ENCODE measurements at places on chromosomes 13 and 19.

GRCh38 chr13:79336966-79337365, 69.1 kb downstream of the RBM26 start:
- H3K4me3 ChIP-seq: no peak overlapping the region
- no peaks in the 10 kb centered on the region for H3K27me3 ChIP-seq
- H3K27ac ChIP-seq: no peak overlapping the region
- H3K36me3 ChIP-seq: peaks cover 82% of the 10 kb centered on the region

DNA sequence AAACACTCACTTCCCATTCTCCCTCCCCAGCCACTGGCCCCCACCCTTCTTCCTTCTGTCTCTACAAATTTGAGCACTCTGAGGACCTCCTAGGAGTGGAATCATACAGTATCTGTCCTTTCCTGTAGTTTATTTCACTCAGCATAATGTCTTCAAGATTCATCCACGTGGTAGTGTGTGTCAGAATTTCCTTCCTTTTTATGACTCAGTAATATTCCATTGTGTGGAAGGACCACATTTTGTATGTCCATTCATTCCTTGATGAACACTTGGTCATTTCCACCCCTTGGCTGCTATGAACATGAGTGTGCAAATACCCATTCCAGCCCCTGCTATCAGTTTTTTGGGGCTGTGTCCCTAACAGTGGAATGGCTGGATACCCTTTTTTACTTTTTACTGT, 9.8 kb downstream of the KLF2 start:
- no peak for DNase-seq
- no peaks in the 10 kb centered on the region for H3K27me3 ChIP-seq
- H3K36me3 ChIP-seq: no peaks in the 10 kb centered on the region
- H3K4me3 ChIP-seq: no peak overlapping the region
- H3K27ac ChIP-seq: no peak overlapping the region

GRCh38 chr13:26254583-26255111, 718 bp downstream of the CDK8 start:
- peaks cover 20% of the 10 kb centered on the region for H3K4me1 ChIP-seq
- peak overlapping the region; percentile 95 for H3K27ac ChIP-seq
- H3K4me3 ChIP-seq: peak overlapping the region; percentile 81

- H3K27me3 ChIP-seq: no peaks in the 10 kb centered on the region
- no peak overlapping the region for H3K27ac ChIP-seq
- no peak overlapping the region for H3K4me3 ChIP-seq
Measured at GRCh38 chr19:15643387-15643786, 2.7 kb downstream of the CYP4F3 start.

DNA sequence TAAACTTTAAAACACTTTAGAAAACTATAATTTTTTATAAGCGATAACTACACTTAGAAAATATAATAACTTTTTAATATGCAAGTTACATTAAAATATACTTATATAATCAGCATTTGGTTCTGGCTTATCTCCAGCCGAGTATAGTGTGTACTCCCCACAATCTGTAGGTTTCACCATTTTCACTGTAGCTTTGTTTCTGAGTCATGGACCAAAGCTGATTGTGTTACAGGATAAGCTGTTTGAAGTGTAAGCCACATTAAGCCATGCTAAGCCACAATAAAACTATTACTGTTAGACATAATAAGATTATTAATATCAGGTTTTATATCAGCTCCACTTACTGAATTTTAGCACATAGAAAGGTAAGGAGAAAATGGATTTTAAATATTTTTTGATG, 43.8 kb downstream of the CCDC122 start:
- no peak for DNase-seq
- H3K4me1 ChIP-seq: no peaks in the 10 kb centered on the region
- H3K27me3 ChIP-seq: no peaks in the 10 kb centered on the region
- no peak overlapping the region for H3K4me3 ChIP-seq
- no peak overlapping the region for H3K27ac ChIP-seq

- no peaks in the 10 kb centered on the region for H3K36me3 ChIP-seq
- no peak for DNase-seq
- H3K27ac ChIP-seq: no peak overlapping the region
Measured at GRCh38 chr13:32010136-32010535, 21.4 kb upstream of the FRY start.

GRCh38 chr13:48783181-48783630, 129.5 kb downstream of the CYSLTR2 start:
- H3K27ac ChIP-seq: no peak overlapping the region
- peak; percentile 77 for DNase-seq
- no peaks in the 10 kb centered on the region for H3K4me1 ChIP-seq
- H3K4me3 ChIP-seq: no peak overlapping the region
- no peaks in the 10 kb centered on the region for H3K36me3 ChIP-seq

- peaks cover 5% of the 10 kb centered on the region for H3K36me3 ChIP-seq
- H3K4me1 ChIP-seq: peaks cover 25% of the 10 kb centered on the region
- H3K4me3 ChIP-seq: peak overlapping the region; percentile 95
- DNase-seq: no peak
- peak overlapping the region; percentile 89 for H3K27ac ChIP-seq
Measured at GRCh38 chr19:44955505-44956439, 592 bp downstream of the CLPTM1 start.

GRCh38 chr13:62931853-62932252, 1516.2 kb upstream of the PCDH20 start:
- no peaks in the 10 kb centered on the region for H3K27me3 ChIP-seq
- H3K36me3 ChIP-seq: no peaks in the 10 kb centered on the region
- no peak overlapping the region for H3K27ac ChIP-seq
- no peak for DNase-seq
- no peak overlapping the region for H3K4me3 ChIP-seq

DNA sequence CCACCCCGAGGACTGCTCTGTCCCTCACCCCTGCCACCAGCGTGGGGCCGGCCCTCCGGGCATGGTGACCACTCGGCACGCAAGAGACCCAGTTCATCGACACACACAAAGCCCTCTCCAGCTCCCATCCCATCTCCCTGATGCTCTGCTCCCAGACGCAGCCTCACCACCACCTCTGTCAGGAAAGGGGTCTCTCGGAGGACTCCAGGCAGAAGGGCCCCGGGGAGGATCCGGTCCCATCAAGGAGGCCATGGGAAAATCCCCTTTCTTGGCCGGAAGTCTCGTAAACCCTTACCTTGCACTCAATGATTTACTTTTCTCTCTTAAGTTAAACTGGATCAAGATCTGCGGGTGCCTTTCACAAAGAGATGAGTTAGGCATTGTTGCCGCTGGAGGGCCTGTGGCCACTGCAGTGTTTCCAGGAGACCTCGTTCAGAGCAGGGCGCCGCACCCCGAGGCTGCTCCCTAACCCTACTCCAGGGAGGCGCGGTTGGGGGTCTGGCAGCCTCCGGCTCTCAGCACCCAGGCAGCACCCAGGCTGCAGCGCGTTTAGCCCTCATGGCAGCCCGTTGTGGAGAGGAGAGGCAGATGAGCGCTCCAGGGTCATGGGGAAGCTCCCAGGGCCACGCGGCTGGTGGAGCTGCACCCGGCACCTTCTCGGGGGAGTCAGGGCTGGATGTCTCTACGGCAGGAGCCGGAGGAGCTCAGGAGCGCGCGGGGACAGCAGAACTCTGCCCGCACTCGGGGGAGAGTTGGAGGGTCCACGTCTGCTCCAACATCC, 31.0 kb downstream of the C2CD4C start:
- H3K27ac ChIP-seq: no peak overlapping the region
- no peak overlapping the region for H3K4me3 ChIP-seq
- peaks cover 7% of the 10 kb centered on the region for H3K27me3 ChIP-seq
- no peaks in the 10 kb centered on the region for H3K4me1 ChIP-seq
- peak; percentile 53 for DNase-seq
- no peaks in the 10 kb centered on the region for H3K36me3 ChIP-seq

DNA sequence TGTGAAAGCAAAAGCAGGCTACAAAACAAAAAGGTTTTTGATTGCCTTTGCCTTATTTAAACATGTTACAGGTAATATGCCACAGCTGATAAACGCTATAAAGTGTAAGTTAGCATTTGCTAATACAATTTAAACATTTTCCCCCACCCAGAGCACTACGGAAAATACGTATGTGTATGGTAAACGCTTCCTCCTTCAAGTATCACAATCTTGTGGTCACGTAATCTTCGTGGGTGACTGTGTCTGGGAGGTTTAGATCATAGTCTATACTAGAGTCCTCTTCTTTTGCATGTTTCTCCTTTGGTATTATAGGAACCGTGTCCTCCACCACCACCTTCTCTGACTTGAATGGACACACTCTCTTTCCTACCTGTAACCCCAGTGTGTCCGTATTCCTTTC, 38.1 kb upstream of the POSTN start:
- H3K36me3 ChIP-seq: no peaks in the 10 kb centered on the region
- no peaks in the 10 kb centered on the region for H3K27me3 ChIP-seq
- DNase-seq: no peak
- H3K4me3 ChIP-seq: no peak overlapping the region

DNA sequence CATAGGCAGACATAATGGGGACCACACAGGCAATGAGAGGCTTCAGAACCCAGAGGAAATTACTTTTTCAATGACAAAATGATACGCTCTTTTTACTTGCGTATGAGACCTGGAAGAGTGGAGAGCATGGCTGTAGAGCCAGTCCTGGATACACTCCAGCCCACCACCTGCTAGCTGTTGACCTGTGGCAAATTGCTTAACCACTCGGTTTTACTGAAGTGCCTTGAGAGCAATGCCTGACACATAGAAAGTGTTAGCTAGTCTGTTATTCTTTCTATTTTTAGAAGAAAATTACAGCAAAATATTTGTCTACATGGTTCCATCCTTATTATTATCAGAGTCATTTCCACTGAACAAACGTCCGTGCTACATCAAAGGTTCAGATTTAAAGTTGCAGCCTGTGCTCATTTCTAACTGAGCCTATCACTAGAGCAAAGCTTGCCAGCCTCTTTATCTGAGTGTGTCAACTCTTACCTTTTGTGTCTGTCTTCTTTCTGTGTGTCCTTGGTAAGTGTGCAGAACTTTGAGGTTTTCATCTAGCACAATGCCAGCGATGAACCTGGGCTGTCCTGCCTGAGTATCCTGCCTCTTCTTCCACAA, 9.6 kb upstream of the GPR183 start:
- H3K27ac ChIP-seq: no peak overlapping the region
- DNase-seq: peak; percentile 71
- no peaks in the 10 kb centered on the region for H3K27me3 ChIP-seq
- H3K4me1 ChIP-seq: peaks cover 26% of the 10 kb centered on the region

DNA sequence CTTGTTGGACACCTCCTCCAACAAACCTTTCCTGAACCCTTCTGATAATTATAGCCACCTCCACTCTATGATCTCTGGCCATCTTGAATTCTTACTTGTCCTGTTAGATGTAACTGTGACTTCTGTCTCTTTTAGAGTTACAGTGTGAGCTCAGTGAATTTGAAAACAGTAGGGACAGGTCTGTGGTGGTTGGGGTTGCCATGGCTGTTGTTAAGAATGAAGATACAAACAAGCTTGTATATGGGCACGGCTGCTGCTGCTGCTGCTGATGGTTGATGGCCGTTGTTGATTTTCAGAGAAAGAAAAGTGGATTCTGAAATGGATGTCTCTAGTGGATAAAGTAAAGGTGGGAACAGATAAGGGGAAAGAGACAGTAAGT, 101.5 kb downstream of the STARD13 start:
- no peak overlapping the region for H3K4me3 ChIP-seq
- H3K27ac ChIP-seq: no peak overlapping the region
- H3K36me3 ChIP-seq: no peaks in the 10 kb centered on the region
- H3K4me1 ChIP-seq: peaks cover 6% of the 10 kb centered on the region

- H3K4me3 ChIP-seq: no peak overlapping the region
- DNase-seq: no peak
- no peaks in the 10 kb centered on the region for H3K27me3 ChIP-seq
- H3K27ac ChIP-seq: no peak overlapping the region
Measured at GRCh38 chr13:27211771-27212364, 39.5 kb upstream of the RPL21 start.

DNA sequence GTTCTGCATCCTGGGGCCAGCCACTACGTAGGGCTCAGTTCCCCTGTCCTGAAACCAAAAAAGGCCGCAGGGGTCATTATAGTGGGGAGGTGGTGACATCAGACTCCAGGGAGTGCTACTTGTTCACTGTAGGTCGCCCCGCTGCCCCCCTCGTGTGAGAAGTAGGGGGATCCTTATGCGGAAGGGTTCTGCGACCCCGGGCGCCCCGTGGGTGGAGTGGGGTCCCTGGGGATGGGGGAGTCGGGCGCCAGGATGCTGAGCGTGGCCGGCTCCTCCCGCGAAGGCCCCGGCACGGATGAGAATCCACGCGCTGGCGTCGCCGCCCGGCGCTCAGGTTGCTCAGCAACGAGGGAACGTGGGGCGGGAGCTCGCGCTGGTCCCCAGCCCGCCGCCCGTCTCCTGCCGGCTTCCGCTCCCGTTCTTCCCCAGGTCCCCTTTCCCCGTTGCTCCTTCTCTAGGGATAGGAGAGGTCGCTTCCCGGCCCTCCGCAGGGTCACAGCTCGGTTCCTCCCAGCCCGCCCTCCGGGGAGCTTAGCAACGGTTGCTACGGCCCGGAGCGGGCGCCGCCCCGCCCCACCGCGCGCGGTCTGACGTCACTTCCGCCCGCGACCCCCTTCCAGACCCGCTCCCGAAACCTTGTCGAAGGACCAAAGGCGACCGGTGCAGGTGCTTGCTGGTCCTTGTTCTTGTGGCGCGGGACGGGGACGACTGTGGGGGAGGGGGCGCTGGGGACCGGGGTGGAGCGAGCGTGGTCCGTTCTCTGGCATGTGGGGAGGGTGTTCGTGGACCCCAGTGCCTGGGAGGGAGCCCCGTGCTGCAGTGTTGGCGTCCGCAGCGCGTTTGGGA, at the start of gene NAT14:
TSS of gene NAT14 (plus strand) at position 596 of the 846 bp plus-strand sequence. CDS start 521 bp downstream, outside the sequence.
- H3K27me3 ChIP-seq: no peaks in the 10 kb centered on the region
- peaks cover 5% of the 10 kb centered on the region for H3K36me3 ChIP-seq
- H3K27ac ChIP-seq: peak within 1 kb of the TSS; percentile 69
- DNase-seq: peak; percentile 81

- H3K27ac ChIP-seq: peak overlapping the region; percentile 80
- no peaks in the 10 kb centered on the region for H3K27me3 ChIP-seq
- DNase-seq: peak; percentile 84
- no peaks in the 10 kb centered on the region for H3K36me3 ChIP-seq
Measured at GRCh38 chr19:50358483-50359327, 6.7 kb downstream of the NAPSA start.

GRCh38 chr13:33884531-33885220, 66.7 kb downstream of the RFC3 start:
- no peak overlapping the region for H3K4me3 ChIP-seq
- H3K4me1 ChIP-seq: no peaks in the 10 kb centered on the region
- no peaks in the 10 kb centered on the region for H3K27me3 ChIP-seq
- DNase-seq: no peak
- H3K36me3 ChIP-seq: no peaks in the 10 kb centered on the region

- H3K27ac ChIP-seq: no peak overlapping the region
- H3K4me3 ChIP-seq: no peak overlapping the region
- H3K36me3 ChIP-seq: no peaks in the 10 kb centered on the region
- H3K27me3 ChIP-seq: no peaks in the 10 kb centered on the region
- no peak for DNase-seq
Measured at GRCh38 chr13:100290165-100290801, 201.4 kb downstream of the PCCA start.

Measured in upper lobe of right lung (tissue), 1 donor.